AG09319 (cell line): ENCODE measurements at places on chromosomes 16 and 17.

DNA sequence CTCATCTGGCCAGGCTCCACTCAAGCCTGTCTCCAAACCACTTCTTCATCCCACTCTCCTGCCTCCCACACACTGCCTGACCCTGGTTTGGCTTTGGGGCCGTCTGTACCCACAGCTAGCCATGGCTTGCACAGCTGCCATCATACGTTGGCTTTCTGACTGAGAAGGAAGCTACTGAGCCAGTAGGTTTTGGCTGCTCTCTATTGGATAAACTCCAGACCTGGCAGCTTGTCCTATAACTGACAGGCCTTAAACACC is 3.9 kb downstream of the MIF4GD start:
- no peak for DNase-seq

GRCh38 chr17:75096082-75096625 is 8.4 kb downstream of the SLC16A5 start:
- DNase-seq = no peak

- peak; percentile 76 for DNase-seq
These were observed at the start of gene ETV4 for GRCh38 chr17:43546319-43547188. TSS of gene ETV4 (minus strand) at chr17:43546340. CDS start at chr17:43545617, 723 bp downstream.

GRCh38 chr16:11262915-11263314 is 6.2 kb downstream of the TNP2 start:
- DNase-seq = no peak

- DNase-seq = no peak
These were observed 26.5 kb upstream of the LASP1NB start for GRCh38 chr17:38898812-38899348.

GRCh38 chr17:58004060-58004459 is 3.0 kb downstream of the SRSF1 start:
- DNase-seq = no peak

DNA sequence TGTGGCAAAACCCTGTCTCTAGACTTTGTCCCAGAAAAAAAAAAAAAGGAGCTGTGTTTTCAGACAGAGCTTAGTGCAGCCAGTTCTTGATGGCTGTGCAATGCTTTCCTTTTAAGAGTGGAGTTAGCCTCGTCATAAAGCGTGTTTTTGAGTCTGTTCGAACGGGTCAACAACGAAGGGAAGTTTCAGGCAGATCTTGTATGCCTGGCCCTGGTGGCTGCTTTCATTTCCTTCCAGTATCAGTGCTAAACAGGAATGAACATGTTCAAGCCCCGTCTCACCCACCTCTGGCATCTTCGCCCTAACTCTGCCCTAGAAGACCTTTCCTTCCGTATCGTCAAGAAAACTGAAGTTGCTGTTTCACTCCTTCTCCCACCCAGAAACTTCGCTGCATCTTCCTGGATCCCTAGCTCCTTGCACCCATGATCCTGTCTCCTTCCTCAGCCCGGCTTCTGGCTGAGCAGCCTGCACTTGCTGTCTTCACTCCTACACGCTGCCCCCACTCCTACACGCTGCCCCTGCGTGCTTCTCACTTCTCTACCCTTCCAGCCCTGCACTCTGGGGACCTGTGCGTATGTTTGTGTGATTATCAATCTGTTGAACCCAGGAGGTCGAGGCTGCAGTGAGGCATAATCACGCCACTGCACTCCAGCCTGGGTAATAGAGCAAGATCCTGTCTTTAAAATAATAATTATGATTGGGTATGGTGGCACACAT is 55.3 kb downstream of the USP10 start:
- no peak for DNase-seq

DNA sequence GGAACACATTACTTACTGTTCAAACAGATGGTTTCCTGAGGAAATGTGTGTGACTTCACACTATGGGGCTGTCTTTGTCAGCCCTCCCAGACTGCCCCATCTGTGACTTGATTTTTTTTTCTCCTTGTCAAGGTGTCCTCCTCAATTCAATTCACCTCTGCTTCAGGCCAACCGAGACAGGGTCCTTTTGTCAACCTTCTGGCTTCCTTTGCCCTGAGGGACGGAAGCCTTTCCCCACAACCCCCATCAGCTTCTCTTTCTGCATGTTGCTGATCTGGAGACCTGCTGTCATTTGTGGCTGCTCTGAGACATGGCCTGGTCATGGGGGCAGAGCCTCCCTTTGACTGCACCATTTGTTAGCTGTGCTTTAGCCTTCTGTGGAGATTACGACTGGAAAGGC is 21.3 kb upstream of the RGS9 start:
- no peak for DNase-seq

GRCh38 chr17:69434164-69434579 is 19.7 kb downstream of the MAP2K6 start:
- DNase-seq = no peak

DNA sequence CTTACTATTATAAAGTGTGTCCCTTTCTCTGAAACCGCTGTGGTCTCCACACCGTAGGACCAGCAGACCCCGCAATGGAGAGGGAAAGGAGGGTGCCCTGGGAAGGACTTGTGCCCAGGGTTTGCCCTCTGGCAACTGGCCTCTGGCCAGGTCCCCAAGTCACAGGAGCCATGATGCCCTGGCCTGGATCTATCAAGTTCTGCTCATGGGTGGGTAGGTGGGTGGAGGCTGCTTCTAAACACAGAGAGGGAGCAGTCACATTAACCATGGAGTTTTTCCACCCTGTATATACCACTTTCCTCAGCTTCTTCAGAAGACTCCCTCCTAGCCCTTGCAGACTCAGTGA is 9.4 kb upstream of the NEUROD2 start:
- no peak for DNase-seq

- no peak for DNase-seq
These were observed 27.0 kb downstream of the NPTX1 start for GRCh38 chr17:80449194-80449929.

- DNase-seq = peak; percentile 3
These were observed 37.2 kb downstream of the CCDC42 start for GRCh38 chr17:8707332-8708024.

DNA sequence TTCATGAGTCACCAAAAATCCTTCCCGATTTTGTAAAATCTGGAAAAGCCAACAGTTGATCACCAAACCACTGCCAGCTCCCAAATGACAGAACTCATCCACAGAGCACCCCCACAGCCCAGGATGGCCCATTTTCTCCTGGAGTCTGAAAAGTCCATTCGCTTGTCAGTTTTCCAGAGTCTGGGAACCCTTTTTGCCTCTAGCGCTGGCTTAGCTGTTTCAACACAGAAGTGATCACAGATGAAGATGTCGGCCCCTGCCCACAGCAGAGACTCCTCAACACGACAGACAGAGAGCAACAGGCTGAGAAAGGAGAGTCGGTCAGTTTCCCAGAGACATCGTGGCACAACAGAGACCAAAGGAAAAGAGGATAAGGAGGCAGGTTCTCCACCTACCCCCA is 66.4 kb downstream of the NXN start:
- DNase-seq = no peak

DNA sequence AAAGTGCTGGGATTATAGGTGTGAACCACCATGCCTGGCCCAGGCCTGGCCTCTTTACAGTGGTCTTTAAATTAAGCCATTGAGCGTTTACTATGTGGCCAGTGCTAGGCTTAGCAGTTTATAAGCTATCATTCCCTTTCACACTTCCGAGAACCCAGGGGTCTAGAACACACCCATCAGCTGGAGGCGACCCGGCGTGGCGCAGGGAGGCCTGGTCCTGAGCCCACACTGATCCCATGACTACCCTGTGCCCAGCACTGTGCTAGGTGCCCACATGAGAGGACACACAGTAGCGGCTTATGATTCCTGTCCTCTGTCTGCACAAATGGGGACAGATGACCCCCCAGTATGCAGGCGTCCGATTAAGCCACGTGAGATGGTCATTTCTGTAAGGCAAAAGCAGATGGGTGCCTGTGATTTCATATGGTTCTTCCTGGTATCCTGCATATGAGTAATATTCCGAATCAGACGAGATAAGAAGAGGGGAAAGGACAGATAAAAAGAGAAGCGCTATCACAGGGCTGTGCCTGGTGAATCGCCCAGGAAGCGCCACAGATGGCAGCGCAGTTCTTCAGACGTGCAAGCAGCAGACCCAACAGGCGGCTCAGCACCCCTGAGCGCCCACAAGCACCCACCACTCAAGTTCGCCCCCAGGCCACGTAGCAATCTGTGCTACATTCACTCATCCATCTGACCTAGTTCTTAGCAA is 5.3 kb downstream of the OSGIN1 start:
- no peak for DNase-seq

GRCh38 chr17:29557739-29558116 is 9.1 kb downstream of the ABHD15 start:
- no peak for DNase-seq

- no peak for DNase-seq
These were observed 9.6 kb upstream of the LPCAT2 start for GRCh38 chr16:55499281-55499680.

DNA sequence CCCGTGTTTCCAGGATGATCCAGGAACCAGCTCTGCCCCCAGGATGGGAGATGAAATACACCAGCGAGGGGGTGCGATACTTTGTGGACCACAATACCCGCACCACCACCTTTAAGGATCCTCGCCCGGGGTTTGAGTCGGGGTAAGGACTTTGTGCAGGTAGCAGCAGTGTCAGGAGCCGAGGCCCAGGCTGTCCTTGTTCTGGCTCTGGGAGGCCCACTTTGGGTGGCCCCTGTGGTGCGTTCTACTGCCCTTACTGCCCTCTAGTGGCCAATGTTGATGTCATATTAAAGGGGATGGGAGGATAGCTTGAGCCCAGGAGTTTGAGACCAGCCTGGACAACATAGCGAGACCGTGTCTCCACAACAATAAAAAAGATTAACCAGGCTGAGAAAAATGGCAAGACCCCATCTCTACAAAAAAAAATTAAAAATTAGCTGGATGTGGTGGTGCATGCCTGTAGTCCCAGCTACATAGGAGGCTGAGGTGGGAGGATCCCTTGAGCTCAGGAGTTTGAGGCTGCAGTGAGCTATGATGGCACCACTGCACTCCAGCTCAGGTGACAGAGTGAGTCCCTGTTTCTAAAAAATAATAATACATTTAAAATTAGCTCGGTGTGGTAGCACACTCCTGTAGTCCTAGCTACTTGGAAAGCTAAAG is 20.9 kb upstream of the CLEC18A start:
- no peak for DNase-seq

DNA sequence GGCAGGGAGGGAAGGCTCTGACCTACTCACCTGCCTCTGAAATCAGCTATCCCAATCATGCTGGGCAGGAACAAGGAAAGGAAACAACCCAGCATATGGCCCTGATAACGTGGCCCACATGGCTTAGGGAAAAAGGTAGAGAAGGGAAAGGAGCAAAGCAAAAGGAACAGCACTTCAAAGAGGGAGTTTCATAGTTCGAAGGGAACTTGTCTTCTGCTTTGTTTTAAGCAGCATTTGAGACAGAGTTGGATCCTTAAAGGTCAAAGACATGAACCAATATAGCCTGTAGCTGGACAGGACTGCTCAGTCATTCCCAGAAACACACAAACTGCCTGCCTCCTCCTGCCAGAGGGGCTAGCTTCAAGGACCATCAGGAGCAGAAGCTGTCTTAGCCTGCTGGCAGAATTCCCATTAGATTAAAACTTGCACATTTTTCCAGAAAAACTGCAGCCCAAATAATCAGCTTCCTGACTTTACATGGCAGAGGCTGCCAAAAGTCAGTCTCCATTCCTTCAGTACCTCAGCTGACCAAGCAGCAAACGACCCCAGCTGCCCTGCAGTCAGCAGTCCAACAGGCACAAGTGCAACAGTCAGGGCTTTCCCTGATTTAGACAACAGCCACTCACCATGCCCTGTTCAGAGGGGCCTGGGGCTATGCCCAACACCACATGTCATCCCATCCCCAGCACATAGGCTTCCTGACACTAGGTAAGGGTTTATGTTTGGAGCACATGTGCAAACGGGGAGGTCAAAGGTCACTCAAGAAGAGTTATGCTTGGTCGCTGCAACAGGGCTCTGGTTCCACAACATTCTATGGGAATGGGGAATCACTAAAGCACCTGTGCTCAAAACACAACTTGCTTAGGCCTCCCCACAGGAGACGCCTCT is 32.5 kb downstream of the RANBP10 start:
- no peak for DNase-seq

GRCh38 chr16:23579371-23579770 is 16.7 kb downstream of the NDUFAB1 start:
- DNase-seq = no peak

DNA sequence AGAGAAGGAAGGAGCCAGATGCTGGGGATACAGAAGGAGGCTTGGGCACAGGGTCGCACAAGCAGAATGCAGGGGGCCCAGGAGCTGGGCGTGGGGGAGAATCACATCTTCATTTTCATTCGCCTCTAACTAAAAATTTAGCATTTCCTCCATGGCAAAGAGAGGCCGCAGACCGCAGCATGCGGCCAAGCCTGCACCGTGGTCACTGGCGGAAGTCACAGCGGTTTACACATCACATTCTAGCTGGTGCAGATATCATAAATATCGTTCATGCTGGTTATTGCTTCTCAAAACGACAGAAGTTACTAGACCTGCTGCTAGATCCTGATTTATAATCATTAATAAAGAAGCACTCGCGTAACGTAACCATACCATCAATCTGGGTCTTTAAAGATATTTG is 162.0 kb downstream of the NTN1 start:
- DNase-seq = no peak

DNA sequence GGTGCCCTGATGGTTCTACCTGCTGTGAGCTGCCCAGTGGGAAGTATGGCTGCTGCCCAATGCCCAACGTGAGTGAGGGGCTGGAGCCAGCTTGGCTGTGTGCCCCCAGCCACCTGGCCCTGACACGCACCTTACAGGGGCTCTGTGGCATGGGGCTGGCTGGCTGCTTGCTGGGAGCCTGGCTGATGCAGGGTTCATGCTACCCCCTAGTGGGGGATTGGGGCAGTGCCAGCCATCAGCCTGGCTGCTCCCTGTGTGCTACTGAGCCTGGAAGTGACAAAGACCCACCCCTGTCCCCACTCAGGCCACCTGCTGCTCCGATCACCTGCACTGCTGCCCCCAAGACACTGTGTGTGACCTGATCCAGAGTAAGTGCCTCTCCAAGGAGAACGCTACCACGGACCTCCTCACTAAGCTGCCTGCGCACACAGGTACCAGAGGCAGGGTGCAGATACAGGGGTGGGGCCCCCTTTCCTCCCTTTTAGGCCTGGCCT is 5.7 kb downstream of the GRN start:
- no peak for DNase-seq

GRCh38 chr17:81453076-81453475 is 57.8 kb downstream of the BAHCC1 start:
- no peak for DNase-seq

DNA sequence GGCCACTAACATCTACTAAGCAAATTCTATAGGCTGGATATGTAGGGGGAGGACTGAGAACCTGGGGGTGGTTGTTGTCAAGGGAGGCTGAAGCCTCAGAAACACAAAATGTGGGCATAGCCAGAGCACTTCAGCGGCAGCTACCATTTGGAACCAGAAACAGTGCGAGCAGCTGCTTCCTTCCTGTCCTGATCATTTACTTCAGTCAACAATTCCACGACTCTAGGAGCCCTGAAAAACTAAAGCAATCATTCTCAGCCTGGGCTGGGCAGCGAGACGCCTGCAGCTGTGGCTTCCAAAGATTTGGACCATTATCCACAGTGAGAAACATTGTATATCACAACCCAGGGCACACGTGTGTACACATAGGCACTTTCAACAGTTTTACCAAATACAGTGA is 93.9 kb upstream of the WSCD1 start:
- DNase-seq = no peak

DNA sequence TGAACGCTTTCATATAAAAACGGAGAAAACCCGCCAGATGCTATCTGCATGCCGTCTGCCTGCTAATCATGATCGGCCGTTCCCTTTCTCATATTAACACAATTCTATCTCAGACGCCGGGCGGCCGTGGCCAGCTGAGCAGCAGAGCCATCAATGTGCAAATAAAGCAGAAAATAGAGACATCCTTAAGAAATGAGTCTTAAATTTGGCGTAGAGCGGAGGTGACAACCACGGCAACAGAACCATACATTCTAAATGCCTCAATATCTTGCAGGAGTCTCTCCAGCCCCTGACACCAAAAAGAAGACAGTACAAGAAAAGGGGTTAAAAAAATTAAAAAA is 2.7 kb upstream of the IRX5 start:
- no peak for DNase-seq
